CD4-positive, alpha-beta T cell treated with Interleukin-1 beta for 1 hour (primary cell): ENCODE measurements at places on chromosomes 16 and 17.

DNA sequence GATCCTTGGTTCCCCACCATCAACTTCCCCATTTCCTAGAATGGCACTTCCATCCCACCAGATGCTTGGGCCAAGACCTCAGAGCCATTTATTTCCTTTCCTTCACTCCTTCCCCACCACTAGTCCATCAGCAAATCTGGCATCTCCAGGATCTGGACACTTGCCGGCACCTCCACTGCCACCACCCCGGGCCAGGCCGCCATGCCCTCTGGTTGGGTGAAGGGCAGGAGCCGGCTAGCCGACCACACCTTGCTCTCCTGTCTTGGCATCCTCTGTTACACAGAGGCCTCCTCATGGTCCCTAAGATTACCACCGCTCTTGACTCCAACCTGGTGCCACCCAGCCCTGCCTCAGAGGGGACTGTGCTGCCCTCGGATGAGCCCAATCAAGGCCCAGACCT is 104.5 kb downstream of the RMI2 start:
- no peak for DNase-seq

- no peak for DNase-seq
Measured at GRCh38 chr17:7459961-7460545, 15.2 kb downstream of the CHRNB1 start.

DNA sequence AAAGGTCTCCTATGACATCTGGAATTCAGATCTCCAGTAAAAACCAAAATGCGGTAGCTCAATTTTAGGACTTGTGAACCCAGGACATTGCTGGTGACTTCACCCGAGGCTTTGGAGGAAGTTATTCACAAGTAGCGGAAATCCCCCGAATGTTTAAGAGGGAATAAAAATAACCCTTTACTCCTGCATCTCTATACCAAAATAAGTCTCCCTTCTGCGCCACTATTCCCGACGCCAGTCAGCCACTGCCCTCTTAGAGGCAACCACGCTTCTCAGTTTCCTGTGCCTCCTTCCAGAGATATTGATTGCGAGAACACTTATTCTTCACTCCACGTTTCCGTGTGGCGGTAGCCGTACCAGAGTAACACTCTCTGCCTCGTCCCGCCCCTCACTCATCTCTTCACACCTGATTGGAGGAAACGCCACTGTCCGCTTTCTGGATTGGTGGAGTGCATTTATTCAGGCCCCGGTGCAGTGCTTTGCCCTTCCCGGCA is 27.4 kb downstream of the EMP2 start:
- DNase-seq = peak; percentile 69

DNA sequence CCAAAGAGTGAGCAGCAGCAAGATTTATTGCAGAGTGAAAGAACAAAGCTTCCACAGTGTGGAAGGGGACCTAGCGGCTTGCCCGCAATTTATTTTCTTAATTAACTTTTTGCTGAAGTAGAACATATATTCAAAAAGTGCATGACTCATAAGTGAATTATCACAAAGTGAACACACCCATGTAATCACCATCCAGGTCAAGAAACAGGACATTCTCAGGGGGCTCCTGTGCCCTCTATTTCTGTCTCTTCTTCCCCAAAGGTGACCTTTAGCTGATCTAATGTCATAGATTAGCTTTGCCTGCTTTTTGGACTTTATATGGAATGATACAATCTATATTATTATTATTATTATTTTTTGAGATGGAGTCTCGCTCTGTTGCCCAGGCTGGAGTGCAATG is 19.9 kb downstream of the ERAL1 start:
- no peak for DNase-seq

GRCh38 chr17:51818777-51819176 is 339.7 kb downstream of the CA10 start:
- DNase-seq = no peak

DNA sequence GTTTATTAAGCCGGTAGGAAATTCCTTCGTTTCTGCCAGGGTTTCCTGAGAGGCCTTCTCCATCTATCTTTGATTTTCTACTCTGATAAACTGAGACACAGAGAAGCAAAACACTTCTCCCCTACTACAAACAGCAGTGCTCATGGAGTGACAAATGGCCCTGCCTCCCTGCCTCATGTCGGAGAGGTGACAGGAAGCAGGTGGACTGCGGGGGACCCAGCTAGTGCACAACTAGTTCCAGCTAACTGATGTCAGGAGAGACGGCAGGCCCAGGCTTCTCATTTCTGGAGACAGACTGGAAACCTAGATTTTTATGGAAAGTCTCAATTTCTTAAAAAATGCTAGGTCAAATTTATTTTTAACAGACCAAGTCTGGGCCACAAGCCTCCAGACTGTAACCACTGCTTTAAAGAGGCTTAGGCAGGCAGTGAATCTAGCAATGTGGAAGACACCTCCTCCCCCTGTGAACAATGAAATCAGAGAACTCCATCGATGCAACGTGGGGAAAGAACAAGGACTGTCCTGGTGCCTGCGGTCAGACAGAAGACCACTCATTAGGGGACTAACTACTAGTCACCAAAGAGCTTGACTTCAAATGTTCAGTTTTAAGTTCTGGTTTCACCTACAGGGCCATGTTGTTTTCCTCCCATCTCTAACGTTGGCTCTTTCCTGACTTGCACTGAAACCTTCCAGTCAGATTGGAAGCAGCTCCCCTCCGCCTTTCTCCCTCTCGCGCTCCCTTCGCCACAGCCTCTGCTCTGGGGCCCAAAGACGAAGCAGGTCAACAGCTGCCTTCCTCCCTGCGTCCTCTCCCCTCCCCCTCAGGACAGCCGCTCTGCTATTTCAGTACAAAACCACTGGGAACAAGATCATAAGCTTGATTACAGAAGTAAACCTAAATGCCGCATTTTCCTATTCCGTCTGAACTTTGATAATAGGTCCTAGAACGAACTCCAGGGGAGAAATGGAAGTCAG is 17.6 kb downstream of the GTF3C1 start:
- no peak for DNase-seq

GRCh38 chr16:75025761-75026160 is 26.9 kb downstream of the ZNRF1 start:
- no peak for DNase-seq

- DNase-seq = peak; percentile 5
Measured at GRCh38 chr16:46884513-46885293, 541 bp downstream of the GPT2 start.

DNA sequence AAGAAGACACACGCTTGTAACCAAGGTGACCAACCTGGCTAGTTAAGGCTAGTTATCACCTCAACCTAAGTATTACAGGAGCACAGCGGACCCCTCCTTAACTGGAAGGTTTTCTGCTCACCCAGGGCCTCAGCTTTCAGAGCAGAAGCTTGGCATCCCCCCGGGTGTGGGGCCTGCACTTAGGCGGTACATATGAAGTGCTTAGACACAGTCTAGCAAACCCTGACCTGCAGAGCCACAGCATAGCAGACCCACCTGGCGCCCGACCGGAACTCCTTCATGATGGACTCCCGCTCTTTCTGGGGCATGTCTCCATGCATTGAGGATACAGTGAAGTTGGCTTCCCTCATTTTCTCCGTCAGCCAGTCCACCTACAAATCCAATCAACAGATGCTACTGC is 9.8 kb downstream of the EIF4A3 start:
- DNase-seq = no peak

DNA sequence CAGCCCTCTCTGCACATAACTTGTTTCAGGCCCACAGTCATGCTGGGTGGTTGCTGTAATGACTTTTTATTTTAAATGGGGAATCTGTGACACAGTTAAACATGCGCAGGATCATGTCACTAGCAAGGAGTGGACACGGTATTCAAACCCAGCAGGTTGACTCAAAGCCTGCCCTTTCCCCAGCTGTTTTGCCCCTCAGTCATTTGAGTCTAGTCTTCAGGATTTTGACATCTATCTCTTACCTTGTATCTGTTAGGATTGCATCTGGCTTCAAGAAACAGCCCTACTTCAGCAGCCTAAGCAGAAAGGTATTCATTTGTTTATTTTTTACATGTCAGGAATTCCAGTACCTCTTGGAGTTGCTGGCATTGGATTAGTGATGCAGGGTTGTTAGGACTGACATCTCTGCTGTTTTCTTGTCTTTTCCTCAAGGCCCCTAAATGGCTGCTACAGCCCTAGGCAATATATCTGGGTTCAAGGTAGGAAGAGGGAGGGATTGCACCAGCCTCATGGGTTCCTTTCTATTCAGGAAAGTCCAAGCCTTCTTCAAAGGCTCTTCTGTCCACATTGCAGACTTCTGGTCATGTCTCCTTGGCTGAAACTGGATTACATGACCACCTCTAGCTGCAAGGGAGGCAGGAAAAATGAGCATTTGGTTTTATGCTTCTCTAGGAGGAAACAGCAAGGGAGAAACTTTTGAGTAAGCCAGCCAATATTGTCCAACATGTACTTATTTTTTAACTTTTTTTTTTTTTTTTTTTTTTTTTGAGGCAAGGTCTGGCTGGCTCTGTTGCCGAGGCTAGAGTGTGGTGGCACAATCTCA is 22.8 kb downstream of the ABCC1 start:
- no peak for DNase-seq

- DNase-seq = no peak
Measured at GRCh38 chr16:61968242-61969076, 67.8 kb downstream of the CDH8 start.

DNA sequence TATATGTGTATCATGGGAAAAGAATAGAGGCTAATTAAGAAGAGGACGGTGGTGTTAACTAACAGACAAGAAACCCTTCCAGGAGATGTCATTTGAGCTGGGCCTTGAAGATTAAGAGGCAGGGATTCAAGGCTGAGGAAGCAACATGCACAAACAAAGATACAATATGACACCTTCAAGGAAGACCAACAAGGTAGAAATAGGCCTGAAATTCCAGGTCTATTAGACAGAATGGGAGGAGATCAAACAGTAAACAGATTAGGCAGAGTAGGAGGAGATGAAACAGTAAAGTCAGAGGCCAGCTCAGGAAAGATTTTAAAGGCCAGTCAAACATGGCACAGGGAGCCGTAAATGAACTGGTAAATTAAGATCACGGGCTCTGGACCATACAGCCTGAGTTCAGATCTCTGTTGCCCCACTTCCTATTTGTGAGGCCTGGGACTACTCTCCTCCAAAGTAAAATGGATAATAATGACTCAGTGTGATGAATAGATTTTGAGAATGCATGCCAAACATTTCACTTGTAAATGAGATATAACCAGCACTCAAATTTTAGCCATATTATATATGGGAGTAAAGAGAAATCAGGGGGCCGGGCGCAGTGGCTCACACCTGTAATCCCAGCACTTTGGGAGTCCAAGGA is 38.9 kb downstream of the USP31 start:
- DNase-seq = no peak

GRCh38 chr17:31580316-31580705 is 188.8 kb downstream of the RAB11FIP4 start:
- DNase-seq = no peak

DNA sequence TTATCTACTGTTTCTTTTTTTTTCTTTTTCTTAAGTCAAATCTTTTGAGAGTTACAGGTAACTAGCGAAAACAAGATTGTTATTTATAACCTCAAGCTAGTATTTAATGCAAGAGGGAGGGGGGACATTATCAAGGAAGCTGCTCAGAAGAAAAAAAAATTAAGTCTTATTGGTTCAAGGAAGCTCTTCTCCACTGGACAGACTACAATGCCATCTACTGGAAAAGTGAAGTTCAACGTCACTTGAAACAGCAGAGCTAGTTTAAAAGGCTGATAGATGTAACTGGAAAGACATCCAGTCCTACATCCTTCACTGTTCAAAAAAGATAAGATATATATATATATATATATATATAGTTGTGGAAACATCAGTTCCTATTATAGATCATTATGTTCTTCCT is 418.0 kb upstream of the PSMD7 start:
- DNase-seq = no peak

- no peak for DNase-seq
Measured at GRCh38 chr17:43766413-43767052, 7.9 kb upstream of the SOST start.

DNA sequence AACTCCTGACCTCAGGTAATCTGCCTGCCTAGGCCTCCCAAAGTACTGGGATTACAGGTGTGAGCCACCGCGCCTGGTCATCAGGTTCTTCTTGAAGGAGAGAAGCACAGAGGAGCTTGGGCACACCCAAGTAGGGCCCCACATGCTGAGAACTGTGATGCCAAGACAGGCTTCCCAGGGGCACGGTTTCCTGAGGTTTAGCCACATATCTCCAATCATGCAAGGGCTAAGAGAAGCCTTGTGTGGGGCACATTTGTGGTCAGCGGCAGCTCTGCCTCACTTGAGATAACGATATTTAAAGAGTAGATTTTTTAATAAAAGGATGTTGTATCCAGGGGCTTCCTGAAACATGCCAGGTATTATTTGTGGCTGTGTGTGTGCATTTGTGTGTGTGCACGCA is 46.9 kb downstream of the CUEDC1 start:
- DNase-seq = no peak

- DNase-seq = no peak
Measured at GRCh38 chr16:73614131-73614530, 566.2 kb upstream of the ZFHX3 start.

- DNase-seq = no peak
Measured at GRCh38 chr17:2157675-2158395, 102.9 kb downstream of the HIC1 start.

DNA sequence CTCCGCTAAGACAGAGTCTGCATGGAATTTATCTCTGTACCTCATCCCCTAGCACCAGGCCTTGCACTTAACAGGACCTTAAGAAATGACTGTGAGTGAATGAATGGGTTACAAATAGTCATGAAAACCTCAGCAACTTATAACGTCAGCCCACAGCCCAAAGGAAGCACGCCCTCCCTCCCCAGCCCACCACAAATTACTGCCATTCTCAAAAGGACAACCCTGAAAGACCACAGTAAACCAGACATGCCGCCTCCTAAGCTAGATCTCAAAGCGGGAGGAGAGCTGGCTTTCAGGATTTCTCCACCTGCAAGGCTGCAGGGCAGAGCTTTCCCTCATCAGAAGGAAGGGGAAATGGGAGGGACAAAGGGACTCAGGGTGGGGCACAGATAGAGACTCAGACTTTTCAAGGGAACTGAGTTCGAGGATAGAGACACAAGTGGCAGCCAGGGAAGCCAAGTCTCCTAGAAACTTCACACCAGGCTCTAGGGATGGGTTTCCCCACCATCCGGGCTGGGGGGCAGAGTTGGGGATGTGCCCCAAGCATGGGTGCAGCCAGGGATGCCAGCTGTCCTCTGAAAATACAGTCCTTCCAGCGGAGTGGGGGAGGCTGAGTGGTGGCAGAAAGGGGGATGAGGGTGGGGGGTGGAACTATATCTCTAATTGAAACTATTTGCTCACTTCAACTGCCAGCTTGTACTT is 56.7 kb downstream of the PLXDC1 start:
- peak; percentile 39 for DNase-seq

DNA sequence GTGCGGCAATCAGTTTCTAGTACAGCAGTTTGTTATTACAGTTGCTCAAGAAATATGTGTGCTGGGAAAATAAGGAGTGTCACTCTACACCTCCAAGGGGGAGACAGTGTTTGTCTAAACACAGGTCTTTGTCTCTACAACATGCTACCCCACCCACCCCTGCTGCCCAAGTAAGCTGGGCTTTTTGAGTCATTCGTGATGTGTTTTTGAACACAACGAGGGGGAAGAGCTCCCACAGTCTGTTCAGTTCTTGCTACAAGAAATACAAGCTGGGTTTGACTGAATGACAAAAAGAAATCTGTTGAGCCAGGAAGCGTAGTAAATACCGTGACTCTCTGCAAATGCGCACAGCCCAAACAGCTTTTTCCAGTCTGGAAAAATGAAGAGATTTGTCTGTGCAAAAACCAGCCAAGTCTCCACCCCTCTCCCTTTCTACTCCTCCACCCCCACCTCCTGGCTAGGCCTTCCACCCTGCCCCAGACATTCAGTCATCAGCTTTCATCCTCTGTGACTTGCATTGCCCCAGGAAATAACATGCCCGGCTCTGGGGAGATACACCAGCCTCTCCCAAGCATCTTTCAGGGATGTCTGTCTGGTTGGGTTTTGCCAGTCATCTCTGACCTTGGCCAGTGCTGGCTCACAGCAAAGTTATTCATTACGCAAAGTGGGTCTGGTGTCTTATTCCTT is 25.7 kb downstream of the CHD9 start:
- no peak for DNase-seq
